Activated naive CD4-positive, alpha-beta T cell treated with anti-CD3 and anti-CD28 coated beads, Interleukin-2, amount 50 U/mL, for 72 hours (primary cell): ENCODE measurements at places on chromosomes 1 and 21. TPM values are rescaled to one million over a fixed set of nuclear protein-coding genes. Genes with fewer than 3 reads are reported as not detected.

Gene LCE1D
- not detected for total RNA-seq

Gene FCN3
- total RNA-seq = not detected

Gene INAVA
- total RNA-seq = 0.09 TPM

Gene S100A12
- not detected for total RNA-seq

Gene TDRD10
- total RNA-seq = not detected

Gene SRSF4
- 163 TPM for total RNA-seq

Gene ACTL8
- 0.14 TPM for total RNA-seq

Gene OR10J1
- total RNA-seq = not detected

Gene C2CD4D
- 1.6 TPM for total RNA-seq

Gene SLAMF9
- not detected for total RNA-seq

Gene KCNH1
- total RNA-seq = not detected

Gene HJV
- total RNA-seq = not detected

Gene TMCO1
- total RNA-seq = 58.1 TPM

Gene FAM110D
- not detected for total RNA-seq

Gene CLDN19
- not detected for total RNA-seq

Gene RHD
- not detected for total RNA-seq

Gene KRTAP25-1
- not detected for total RNA-seq

Gene SELENON
- total RNA-seq = 13.5 TPM
